ENCODE measurements at places on chromosomes 13 and 19. TPM values are rescaled to one million over a fixed set of nuclear protein-coding genes. Genes with fewer than 3 reads are reported as not detected.

Gene EPSTI1
- not detected for polyA plus RNA-seq

Gene ZNF576
- polyA plus RNA-seq, result 11.9 TPM

Gene HIPK4
- not detected for polyA plus RNA-seq

Gene ZNF723
- not detected for polyA plus RNA-seq

Gene TMEM150B
- polyA plus RNA-seq, result not detected

Gene ZNF135
- 13.7 TPM for polyA plus RNA-seq
